SK-N-SH treated with all-trans-retinoic acid at 6 μM for 48 hours (cell line): ENCODE measurements at places on chromosomes 4 and X.

- no peak for ATAC-seq
Measured at GRCh38 chrX:154739952-154740465, 10.9 kb downstream of the GAB3 start.

DNA sequence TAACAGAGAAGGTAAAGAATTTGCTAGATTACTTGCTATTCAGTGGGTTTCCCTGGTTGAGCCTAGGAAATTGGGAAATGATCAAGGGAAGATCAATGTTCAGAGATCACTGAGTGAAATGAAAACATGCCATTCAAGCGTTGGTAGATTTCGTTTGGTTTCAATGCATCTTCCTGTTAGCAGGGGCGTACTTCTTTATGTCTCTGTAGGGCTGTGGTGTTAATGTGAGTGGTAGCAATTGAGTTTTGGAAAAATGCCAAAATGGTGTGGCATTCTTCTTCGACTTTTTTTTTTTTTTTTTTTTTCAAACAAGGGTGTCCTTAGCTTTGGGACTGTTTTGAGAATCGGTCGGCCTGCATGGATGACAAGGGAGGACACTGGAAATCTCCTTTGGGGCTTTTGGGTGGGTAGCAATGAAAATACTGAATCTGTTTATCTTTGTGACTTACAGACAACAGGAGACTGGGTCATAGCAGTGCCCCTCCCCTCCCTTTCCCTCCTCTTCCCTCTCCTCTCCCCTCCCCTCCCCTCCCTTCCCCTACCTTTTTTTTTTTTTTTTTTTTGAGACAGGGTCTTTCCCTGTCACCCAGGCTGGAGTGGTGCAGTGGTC, 50.4 kb downstream of the SPRY1 start:
- no peak for ATAC-seq

GRCh38 chr4:177001271-177002175, 208.8 kb upstream of the VEGFC start:
- peak; percentile 61 for ATAC-seq

- ATAC-seq = no peak
Measured at GRCh38 chrX:133482056-133482952, 67.0 kb upstream of the GPC4 start.

GRCh38 chrX:155534800-155535199, 76.4 kb upstream of the F8A3 start:
- no peak for ATAC-seq
